ENCODE measurements at places on chromosomes 5 and 9.

GRCh38 chr9:35649431-35650340, 1.0 kb downstream of the SIT1 start:
- DNase-seq = no peak

DNA sequence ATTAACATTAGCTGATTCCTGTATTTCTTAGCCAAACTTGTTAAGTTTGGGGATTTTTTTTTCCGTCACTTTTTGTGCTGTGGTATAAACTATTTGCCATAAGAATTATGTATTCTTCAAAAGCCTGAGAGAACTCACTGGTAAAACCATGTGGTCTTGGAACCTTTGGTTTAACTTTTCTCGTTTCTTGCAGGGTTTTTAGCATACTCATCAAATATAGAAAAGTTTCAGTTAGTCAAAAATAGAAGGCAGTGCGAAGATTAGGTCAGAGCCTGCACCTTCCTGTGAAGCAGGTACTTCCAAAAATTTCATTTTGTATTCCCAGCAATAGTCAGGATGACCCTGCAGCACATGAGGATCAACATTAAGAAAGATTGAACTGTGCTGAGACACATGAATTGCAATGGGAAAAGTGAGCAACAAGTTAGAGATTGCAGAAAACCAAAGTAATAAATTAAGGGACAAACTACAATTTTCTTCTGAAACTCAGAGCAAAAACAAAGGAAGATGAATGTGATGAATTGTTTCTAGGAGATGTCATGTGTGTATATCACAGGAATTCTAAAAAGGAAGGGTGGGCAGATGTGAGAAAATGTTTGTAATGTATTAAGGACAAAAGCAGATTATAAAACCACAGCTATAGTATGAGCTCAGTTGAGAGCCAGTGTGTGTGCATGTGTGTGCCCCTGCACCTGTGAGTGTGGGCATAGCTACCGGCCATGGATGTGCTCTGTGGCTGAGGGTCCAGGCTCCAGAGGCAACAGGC, 102.2 kb downstream of the ANGPTL2 start:
- no peak for DNase-seq

GRCh38 chr5:98933445-98934072, 4.8 kb upstream of the CHD1 start:
- no peak for DNase-seq

- no peak for DNase-seq
Measured at GRCh38 chr5:86864051-86864450, 246.3 kb downstream of the COX7C start.

GRCh38 chr5:96492459-96493047, 59.5 kb upstream of the PCSK1 start:
- peak; percentile 74 for DNase-seq

DNA sequence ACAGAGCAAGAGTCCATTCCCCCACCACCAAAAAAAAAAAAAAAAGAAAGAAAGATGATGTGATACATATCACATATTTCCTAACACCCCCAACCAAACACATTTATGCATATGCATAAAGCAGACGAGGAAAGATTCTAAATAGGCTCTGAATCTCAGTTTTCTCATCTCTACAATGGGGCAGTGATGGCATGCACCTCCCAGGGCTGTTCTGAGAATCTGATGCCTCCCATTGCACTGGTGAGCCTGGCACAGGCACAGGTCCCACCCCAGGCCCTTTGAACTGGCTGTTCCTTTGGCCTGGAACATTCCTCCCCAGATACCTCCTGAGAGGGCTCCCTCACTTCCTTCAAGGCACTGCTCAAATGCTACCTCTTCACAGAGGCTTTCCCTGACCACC, 116.5 kb downstream of the C9orf50 start:
- no peak for DNase-seq

GRCh38 chr9:35910613-35911359, 1.5 kb downstream of the SPAAR start:
- DNase-seq = peak; percentile 77

DNA sequence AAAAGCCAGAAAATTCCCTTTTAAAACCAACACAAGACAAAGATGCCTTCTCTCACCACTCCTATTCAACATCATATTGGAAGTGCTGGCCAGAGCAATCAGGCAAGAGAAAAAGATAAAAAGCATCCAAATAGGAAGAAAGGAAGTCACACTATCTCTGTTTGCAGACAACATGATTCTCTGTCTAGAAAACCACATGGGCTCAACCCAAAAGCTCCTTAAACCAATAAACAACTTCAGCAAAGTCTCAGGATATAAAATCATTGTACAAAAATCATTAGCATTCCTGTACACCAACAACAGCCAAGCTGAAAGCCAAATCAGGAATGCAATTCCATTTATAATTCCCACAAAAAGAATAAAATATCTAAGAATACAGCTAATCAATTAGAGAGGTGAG, 112.0 kb downstream of the ADAMTSL1 start:
- no peak for DNase-seq

DNA sequence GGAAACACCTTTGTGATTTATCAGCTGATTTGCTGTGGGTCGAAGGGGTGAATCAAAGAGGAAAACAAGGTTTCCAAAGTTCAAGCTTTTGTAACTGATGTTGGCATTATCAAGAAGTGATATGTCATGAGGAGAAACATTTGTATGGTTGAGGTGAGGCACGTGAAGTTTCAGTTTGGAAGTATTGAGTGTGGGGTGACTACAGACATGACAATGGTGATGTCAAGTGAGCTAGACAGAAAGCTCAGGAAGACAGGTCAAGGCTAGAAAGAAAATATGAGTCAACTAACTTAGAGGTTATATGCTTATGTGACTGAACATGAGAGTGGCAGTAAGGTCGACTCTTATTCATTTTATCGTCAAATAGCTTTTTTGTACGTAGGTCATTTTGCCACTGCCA, 99.1 kb downstream of the RAB3C start:
- DNase-seq = no peak

DNA sequence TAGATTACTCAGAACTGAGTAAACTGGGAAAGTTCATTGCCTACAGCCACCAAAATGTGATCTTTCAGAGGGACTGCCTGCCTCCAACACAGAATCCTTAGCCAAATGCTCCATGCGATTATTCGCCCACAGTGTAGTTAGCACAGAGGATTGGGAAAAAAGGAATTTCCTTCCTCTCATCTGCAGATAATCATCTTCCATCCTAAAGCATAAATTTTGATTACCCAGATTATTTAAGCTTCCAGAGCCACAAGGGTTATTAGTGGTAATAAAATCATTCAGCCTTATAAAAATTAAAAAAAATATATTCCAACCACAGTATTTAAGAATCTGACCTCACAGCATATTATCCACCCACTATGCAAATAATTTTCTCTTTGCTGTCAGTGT, 285.3 kb upstream of the GRAMD2B start:
- DNase-seq = no peak

DNA sequence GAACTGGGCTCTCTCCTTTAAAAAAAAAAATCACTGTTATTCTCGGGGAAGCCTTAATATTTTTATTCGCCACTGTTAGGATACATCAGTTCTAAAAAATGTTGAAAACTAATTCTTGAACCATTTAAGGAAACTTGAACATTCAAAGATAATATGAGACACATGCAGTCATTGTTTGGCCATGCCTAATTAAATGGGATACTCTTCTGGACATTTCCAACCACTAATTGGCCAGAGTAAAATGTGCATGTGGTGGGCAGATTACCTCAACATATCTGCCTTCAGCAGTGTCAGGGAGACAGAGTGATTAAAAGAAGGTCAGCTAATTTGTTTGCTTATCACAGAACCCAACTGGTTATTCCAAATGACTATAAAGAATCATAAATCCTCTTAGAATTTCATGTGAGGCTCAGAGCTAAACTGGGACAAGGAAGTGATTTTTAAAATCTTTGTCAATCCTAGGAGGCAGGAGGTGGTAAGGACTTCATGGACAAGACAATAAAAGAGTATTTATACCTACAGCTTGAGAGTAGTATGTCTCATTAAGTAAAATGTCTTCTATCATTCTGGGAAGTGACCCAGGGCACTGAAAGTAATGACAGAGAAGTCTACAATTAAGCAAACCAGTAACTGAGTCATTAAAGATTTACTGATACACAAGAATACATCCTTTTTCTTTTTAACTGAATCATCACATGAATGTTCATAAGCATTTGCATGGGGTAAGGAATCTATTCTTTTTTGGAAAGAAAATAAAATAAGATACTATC, 242.9 kb upstream of the TRPM3 start:
- DNase-seq = no peak

GRCh38 chr5:40378396-40379177, 301.1 kb upstream of the PTGER4 start:
- no peak for DNase-seq

DNA sequence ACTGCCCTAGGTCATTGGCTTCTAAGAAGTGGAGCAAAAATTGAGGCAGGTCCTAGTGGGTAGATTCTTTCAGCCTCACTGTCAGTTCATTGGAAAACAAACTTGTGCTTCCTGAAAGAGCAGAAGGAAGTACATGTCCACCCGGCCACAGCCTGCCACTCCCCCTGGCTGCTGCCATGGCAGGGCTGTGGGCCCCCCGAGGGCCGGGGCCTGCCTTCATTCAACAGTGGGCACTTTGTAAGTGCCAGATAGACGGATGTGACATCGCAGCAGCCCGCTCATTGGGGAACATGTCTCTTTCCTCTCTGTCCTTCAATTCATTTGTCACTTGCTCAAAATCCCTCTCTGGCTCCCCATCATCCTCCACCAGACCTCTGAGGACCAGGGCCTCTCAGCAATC, 20.6 kb upstream of the NEURL1B start:
- DNase-seq = no peak

DNA sequence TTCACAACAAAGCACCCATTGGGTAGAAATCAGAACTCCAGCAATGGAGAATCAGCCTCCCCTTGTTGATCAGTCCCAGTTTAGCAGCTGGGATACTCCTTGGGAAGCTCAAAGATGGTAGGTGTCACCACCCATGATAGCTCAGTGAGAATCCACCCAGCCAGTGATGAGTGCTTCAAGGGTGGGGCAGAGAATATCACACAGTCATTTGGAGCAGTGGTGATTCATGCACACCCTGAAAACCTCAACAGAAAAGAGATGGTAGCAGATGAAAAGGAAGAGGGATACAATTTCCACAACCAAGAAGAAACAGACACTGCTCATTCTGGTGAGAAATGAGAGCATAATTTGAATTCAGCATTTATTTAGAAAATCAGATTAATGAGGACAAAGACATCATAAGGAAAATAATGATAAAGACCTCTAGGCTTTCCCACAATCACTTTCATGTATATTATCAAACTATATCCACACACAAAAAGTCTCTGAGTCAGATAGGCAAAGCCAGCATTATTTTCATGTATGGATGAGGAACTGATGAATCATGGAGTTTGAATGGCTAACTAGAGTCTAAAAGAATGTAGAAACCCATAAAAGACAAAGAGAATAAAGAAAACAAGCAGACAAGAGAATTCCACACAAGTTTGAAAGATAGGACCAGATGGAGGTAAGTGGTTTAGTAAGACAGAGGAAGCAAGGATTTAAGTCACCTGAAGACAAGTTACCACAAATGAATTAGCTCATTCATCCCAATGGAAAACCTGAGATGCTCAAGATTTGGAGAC, 82.9 kb downstream of the FEM1C start:
- peak; percentile 81 for DNase-seq

DNA sequence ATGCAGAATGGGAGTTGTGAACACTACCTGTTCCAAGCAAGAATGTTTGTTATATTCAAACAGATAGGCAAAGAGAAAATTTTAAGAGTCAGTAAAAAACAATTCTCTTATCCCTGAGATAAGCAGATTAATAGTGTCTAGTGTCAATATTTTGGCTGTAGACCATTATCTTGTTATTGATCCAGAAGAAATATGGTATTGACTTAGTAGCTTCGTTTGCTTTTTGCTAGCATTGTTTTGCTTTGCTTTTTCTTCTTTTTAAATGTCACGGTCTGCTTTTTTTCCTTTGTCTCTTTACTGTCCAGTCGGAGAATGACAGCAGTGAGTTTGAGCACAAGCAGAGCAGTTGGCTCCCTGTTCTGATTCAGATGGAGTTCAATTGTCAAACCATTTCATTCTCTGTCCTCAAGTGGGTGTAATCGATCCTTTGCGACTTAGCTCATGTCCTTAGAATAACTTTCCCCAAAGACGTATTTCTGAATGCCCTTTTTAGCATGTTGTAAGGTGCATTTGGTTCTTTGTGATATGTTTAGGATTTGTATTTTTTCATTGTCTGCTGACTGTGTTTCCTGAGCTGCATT, 29.3 kb downstream of the FUBP3 start:
- DNase-seq = no peak

GRCh38 chr5:37249815-37250164, 614 bp upstream of the CPLANE1 start:
- no peak for DNase-seq

DNA sequence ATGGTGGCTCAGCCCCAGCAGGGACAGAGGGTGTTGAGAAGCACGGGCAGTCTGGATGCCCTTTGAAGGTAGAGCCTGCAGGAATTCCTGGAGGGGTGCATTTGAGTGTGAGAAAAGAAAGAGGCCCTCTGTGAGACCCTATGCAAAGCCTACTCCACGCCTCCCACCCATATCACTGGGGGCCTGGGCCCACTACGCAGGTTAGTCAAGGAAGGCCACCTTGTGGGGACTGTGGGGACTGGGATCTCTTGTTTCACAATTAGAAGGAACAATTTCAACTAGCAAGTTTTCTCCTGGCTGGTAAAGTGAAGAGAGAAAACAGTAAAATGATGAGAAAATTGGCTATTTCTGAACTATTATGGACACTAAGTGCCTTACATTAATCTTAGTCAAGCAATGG, 486.2 kb upstream of the DAP start:
- DNase-seq = no peak

- peak; percentile 57 for DNase-seq
Measured at GRCh38 chr5:179805529-179806249, 977 bp downstream of the MGAT4B start.

DNA sequence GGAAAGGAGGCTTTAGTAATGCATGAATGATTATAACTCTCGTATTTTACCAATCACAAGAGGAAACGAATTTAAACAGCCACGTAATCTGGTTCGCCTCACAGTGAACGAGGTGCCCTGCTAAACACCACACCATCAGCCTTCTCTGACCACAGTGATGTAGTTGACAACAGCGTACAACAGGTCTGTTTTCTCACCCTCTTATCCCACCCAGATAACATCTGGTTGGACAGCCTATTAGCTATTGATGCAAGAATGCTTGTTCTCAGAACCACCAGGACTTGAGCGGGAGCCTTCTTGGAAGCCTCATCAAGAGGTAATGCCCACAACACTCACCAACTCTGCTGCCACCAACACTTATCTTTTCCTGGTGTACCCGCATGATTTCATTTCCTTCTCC, 23.3 kb downstream of the SLC1A3 start:
- no peak for DNase-seq

Data from RWPE1 (cell line).